ENCODE measurements at places on chromosomes 16 and 17.
A peak's percentile ranks its signal among the peaks of the same experiment; 100 is the strongest.

- peak; percentile 41 for DNase-seq
Observed at GRCh38 chr17:17722081-17722905, 41.0 kb downstream of the RAI1 start.

- no peak for DNase-seq
Observed at GRCh38 chr16:25092441-25092840, 19.1 kb upstream of the LCMT1 start.

GRCh38 chr17:77266891-77267341 lies 126.1 kb downstream of the SEC14L1 start:
- DNase-seq = no peak

- no peak for DNase-seq
Observed at GRCh38 chr16:89423681-89424260, 66.6 kb downstream of the ANKRD11 start.

GRCh38 chr17:33120103-33120502 lies 128.5 kb downstream of the SPACA3 start:
- no peak for DNase-seq

- no peak for DNase-seq
Observed at GRCh38 chr16:2535625-2536013, 2.2 kb upstream of the PDPK1 start.

DNA sequence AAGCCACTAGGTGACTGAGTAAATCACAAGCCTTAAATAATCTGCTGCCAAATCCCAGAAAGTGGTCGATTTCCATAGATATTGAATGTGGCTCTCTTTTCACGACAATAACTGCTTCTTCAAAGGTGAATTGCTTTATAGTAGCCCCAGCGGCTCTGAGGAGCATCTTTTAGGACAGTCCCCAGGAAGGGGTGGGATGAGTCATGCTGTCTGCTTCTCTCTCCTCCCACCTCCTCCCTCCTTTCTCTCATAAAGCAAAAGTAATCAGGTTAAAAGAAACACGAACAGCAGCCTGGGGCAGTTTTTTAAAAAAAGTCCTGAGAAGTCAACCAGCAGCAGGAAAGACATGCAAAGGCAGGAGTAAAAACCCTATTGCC lies 1.8 kb downstream of the KIAA0513 start:
- no peak for DNase-seq

DNA sequence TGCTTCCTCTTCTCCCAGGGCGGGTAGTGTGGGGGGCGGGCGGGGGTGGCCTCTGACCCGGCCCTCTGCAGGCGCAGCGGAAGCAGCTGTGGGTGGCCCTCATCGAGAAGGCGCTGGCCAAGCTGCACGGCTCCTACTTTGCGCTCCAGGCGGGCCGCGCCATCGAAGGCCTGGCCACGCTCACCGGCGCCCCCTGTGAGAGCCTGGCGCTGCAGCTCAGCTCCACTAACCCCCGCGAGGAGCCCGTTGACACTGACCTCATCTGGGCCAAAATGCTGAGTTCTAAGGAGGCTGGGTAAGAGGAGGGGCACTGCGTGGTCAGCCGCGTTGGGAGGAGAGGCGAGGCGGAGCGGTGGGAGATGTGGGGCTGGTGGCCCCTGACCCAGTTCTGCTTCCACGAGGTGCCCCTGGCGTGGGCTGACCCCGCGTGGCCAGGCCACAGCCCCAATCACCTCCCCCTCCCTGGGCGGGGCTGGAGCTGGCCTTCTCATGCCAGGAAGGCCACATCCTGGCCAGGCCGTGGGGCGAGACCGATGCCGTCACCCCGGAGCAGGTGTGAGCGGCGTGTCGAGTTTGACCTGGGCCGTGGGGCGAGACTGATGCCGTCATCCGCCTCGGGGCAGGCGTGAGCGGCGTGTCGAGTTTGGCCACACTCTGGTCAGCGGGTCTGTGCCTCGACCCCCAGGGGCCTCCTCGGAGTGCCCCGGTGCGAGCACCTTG lies 10.5 kb upstream of the PRR35 start:
- DNase-seq = no peak

GRCh38 chr17:9878786-9879525 lies 26.1 kb downstream of the RCVRN start:
- no peak for DNase-seq

DNA sequence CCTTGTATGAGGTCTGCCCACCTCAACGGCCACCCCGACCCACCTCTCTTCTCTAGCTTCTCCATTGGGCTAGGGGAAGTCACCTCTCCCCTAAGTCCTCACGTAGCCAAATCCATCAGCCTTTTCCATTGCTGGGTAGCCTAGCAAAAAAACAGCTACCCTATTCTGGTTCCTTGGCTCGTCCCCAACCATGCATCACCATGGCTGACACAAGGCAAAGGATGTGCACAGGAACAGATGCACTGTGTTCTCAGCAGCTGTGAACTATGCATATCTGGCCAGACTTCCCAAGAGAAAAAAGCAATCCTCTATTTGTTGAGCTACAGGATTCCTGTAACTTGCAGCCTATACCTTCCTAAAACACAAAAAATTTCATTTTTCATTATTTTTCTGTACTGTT lies 22.0 kb upstream of the FLCN start:
- DNase-seq = peak; percentile 50

DNA sequence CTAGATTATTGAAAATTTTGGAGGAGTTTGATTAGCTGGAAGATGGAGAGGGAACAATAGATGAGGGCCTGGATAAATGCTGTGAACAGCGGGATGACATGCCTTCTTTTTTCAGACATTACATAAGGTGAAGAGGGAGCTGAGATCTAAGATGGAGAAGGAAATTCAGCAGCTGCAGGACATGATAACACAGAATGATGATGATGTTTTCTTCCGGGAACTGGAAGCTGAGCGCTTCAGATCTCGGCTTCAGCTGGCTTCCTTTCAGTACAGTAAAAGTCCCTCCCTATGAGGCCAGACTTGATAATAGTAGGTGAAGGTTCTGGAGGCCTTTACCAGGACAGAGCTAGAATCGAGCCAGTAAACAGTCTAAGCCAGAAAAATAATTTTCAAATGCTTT lies 30.7 kb downstream of the CEP95 start:
- DNase-seq = no peak

DNA sequence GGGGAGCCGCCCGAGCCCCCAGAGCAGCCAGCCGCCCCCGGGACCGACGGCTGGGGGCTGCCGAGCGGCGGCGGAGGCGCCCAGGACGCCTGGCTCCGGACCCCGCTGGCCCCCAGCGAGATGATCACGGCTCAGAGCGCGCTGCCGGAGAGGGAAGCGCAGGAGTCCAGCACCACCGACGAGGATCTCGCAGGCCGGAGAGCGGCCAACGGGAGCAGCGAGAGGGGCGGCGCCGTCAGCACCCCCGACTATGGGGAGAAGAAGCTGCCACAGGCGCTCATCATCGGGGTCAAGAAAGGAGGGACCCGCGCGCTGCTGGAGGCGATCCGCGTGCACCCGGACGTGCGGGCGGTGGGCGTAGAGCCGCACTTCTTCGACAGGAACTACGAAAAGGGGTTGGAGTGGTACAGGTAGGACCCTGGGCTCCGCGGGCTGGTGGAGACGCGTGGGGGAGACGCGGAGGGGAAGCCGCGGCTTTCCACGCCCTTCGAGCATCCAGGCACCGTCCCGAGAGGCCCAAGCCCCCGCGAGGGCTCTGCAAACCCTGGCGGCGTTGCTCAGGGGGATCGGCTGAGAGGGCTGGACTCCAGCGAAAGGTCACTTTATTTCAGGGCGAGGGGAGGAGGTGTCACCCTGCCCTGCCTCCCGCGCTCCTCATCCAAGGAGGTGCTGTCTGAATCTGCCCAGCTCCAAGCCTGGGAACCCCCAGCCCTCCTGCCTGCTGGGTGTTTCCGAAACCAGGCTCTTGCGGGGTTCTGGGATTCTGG lies 1.2 kb downstream of the HS3ST4 start:
- no peak for DNase-seq

GRCh38 chr16:53098526-53099317 lies 43.9 kb downstream of the CHD9 start:
- DNase-seq = peak; percentile 58

DNA sequence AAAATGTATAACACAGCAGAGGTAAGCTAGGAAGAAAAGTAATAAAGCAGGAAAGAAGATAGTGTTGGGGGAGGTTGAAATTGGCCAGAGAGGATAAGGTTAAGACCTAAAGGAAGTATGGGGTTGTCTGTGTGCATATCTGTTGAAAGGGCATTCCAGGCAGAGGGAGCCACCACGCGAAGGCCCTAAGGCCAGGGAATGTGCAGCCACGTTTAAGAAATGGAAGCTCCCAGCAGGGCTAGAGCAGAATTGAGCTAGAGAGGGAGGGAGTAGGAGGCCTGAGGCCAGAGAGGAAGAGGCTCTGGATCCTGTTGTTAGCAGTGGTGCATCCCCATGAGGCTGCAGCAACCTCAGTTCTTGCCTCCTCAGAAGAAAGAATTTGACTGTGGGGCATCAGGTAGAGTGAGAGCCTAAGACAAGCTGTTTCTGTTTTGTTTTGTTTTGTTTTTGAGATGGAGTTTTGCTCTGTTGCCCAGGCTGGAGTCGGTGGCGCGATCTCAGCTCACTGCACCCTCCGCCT lies 59.0 kb upstream of the CACNG5 start:
- DNase-seq = no peak

- no peak for DNase-seq
Observed at GRCh38 chr17:64369007-64369893, 21.4 kb downstream of the PECAM1 start.

DNA sequence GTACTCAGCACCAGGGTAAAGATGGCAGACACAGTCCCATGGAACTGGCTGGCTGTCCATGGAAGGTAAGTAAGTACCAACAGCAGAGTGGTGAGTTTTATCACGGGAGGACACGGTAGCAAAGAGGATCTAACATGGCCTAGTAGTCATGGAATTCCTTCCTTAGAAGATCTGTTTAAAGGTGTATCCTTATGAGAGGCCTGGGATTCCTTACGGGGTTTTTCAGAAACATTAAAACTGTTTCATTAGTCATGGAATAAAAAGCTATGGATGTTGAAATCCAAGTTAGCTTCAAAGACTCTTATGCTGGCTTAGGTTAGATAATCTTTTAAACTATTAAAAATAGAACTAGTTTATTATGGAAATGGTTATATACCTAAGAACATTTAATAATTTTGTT lies 7.4 kb downstream of the FTO start:
- DNase-seq = no peak

DNA sequence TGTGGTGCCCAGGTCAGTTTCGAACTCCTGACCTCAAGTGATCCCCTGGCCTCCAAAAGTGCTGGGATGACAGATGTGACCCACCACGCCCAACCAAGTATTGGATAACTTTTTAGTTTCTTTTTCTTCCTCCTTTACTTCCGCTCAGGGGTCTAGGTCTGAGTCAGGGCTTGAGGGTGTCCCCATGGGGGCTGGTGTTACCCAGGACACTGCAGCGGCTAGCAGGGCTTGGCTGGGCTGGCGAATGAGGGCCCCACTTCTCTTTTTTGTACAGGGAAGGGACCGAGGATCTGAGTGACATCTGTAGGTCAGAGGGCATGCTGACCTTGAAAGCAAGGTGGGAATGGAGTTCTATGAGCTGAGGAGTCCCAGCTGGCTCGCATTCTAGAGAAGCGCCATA lies 24.9 kb downstream of the RAB11FIP3 start:
- DNase-seq = no peak

DNA sequence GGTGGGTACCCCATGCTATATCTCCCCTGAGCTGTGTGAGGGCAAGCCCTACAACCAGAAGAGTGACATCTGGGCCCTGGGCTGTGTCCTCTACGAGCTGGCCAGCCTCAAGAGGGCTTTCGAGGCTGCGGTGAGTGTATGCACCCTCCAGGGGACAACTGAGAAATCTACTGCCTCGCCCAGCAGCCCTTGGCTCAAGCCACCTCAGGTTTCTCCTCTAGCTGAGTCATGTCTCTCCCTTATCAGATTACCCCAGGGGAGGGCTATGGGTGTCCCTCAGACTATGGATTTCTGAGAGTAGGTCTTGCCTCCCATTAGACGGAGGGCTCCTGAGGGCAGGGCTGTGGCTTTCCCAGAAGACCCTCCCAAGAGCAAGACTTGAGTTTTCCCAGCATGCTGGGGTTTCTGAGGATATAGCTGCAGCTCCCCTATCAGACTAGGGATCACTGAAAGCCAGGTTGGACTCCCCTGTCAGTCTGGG lies 6.7 kb downstream of the NEK8 start:
- DNase-seq = no peak

DNA sequence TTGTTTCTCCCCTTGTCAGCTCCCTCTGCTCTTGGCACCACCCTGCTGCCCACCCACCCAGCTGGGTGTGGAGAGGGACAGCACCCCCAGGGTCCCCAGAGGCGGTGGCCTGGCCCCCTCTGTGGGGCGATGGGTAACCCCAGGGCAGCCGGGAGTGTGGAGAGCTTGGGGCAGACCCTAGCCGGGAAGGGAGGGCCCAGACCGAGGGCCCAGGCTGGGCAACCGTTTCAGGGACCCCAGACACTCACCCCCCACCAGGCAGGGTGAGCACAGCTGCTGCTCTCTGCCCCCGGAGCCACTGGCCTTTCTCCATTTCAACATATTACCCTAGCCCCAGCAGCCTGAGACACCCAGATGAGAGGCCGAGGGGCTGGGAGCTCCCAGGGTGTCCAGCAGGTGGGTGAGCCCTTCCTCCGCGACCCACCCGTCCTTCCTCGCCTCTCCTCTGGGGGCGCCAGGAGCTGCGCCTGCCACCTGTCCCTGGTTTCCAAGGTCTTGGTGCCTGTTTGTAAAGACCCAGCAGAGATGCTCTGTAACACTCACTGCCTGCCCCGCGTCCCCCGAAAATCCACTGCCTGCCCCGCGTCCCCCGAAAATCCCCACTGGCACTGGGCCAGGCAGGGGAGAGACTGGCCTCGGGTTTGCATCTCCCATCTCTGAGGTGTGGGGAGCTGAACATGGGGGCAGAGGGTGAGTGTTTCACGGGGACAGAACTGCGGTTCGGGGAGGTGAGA lies 45.4 kb downstream of the BAHCC1 start:
- no peak for DNase-seq

DNA sequence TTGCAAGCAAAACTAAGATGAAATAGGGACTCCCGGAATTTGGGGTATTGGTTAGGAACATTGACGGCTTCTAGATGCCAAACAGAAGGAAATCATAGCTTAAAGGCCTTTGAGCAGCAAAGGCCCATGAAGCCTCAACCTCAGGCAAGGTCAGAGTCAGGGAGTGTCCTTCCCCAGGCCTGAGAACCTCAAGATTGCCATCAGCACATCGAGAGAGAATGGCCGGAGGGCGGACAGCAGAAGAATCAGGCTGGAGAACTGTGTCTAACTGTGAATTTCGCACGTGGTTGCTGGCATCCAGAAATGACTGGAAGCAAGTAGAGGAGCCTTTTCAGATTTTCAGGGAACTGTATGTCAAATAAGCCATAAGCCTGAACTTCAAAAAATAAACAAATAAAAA lies 24.8 kb upstream of the ANKRD40CL start:
- DNase-seq = no peak

DNA sequence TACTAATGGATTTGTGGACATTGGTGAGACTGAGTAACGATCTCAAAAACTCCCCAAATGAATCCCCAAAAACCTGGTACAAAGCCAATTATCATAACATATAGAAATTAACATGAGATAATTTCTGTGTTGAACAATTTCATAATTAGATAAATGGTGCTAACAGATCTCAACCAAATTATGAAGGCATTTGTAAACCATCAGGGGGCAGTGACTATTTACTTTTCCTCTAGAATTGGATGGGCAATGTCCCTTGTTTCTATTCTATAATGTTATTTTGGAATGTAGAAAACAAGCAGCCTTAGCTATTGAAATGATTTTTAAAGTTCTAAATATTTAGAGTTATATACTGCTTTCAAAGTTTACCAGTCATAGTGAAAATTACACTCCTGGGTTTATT lies 57.8 kb downstream of the MYH10 start:
- DNase-seq = no peak

Measured in hippocampal formation (tissue), 2 donors.